ENCODE measurements at places on chromosomes 3 and 15.

DNA sequence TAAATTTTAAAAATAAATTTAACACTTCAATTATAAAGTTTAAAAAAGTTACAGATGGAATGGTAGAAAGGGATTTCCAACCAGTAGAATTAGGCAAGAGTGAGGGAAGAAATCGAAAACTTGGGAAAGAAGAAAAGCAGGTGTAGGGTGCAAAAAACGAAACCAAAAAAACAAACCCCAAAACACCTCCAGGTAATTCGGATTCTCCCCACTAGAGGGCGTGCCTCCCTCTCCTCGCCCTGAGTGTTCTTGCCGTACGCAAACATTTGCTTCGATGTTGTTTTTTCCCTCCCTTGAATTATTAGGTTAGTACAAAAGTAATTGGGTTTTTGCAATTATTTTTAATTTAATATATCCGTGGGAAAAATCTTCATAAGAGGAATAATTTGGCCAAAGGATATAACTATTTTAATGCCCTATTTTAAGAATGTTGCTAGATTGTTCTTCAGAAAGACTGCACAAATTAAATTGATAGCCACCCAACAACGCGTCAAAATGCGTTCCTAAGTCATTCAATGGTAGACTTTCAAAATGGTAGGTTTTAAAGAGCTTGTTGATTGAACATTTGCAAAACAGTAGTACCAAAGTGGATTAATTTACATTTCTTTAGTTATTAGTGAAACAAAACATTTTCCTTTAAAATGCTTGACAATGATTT is 63.7 kb downstream of the SLC30A4 start:
- DNase-seq, result peak; percentile 57

DNA sequence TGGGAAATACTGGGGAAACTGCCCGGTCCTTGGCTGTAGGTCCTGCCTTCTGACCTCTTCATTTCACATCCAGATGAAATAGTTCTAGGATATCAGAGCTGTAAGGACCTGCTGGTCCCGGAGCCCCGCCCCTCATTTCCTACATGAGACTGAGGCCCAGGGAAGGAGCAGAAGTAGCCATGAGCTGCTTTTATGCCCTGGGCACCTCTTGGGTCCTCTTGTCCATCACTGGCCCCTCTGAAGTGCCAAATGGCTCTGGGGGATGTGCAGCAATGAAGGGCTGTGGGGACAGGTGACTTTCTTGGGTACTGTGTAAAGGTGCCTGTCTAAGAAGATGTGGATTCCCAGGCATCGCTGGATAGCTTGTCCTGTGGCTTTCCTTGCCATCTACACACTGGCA is 40.3 kb upstream of the ESYT3 start:
- DNase-seq, result no peak

GRCh38 chr15:99443768-99444446 is 121.9 kb upstream of the MEF2A start:
- DNase-seq, result no peak

DNA sequence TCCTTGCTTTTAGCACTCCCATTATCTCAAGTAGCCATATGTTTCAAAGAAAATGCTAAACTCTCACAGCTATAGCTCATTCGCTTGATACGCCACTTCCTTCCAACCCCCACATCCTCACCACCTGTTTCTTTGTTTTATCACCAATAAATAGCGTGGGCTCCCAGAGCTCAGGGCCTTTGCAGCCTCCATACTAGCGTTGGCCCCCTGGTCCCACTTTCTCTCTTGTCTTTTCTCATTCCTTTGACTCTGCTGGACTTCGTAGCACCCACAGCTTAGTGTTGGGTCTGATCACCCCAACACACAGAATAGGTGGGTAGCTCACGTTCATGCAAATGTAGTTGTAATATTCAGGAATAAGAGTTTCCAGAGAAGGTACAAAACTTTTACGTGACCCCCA is 4.1 kb upstream of the GPD1L start:
- DNase-seq, result no peak

DNA sequence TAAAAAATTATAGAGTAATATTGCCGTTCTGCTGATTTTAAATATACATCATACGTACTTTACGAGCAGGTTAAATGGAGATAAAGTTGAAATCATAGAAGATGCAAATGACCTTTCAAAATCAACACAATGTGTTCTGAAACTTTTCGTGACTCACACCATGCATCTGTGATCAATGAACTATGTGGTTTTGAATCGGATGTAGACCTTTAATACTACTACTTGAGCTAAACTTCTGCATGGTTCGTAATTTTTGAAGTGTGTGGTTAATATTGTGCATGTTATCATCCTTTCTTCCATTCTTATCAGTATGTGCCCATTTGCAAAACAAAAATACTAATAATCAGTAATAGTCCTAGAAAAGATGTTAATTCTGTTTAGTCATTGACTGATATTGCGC is 58.9 kb downstream of the GASK1A start:
- DNase-seq, result no peak

DNA sequence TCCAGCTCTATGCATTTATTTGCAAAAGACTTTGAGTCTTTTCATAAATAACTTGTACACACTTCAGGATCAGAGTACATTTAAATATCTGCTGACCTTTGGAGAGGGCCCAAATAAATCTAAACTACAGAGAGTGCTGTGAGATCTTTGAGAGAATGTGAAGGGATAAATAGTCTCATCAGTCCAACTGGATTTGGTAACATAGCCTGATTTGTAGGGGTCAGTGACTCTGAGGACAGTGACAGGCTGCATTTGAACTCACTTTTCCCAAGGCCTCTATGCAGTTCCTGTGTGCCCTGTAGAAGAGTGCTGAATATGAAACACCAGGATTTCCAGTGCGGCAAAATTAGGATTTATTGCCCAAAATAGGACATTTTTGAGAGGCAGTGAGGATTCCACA is 136.2 kb downstream of the ZPLD1 start:
- DNase-seq, result no peak

DNA sequence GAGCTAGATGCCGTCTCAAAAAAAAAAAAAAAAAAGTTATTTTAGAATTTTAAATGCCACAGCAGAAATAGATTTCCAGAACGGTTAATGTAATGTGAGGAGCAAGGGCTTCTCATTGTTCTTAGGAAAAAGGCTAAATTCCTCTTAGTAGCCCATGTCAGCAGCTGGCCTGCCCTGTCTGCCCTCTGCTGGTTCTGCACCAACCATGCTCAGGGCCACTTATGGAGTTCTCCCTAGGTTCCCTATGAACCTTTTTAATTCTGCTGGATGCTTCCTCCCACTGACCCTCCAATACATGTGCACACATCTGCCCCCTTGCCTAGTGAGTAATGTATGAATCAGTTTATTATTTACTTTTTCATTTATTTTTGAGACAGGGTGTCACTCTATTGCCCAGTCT is 32.2 kb upstream of the DPPA4 start:
- DNase-seq, result no peak

DNA sequence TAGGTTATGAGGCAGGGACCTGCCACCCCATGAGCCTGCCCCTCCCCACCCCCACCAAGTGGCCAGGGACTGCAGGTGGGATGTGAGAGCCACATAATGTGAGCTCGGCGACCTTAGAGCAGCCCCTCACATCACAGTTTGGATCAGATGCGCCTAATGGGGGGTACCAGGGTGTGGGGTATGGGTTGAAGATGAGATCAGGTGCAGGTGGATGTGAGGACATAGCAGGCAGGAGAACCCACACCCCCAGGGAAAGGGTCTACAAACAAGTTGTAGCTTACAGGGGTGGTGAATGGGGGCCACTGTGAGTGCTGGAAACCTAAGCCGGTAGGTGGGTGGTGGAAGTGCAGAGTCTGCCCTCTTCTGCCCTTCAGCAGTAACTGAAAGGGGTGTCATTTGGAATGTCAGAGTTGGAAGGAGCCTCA is 94.0 kb downstream of the CORO2B start:
- peak; percentile 28 for DNase-seq

DNA sequence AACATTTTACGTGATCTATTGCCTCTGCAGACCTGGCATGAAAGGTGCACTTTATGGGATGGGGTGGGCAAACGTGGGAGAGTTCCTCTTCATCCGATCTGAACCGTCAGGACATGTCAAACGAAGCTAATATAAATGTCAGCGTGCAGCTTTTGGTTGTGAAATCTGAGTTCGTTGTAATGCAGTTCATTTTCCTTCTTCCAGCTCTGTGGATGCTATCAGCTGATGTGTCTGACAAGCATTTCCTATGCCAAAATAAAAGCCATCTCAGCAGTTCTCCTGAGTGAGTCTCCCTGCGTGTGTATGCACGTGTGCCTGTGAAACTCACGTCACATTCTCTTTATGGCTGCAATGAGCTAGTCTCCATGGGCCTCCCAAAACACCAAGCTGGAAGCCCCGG is 512.3 kb downstream of the MCTP2 start:
- no peak for DNase-seq

DNA sequence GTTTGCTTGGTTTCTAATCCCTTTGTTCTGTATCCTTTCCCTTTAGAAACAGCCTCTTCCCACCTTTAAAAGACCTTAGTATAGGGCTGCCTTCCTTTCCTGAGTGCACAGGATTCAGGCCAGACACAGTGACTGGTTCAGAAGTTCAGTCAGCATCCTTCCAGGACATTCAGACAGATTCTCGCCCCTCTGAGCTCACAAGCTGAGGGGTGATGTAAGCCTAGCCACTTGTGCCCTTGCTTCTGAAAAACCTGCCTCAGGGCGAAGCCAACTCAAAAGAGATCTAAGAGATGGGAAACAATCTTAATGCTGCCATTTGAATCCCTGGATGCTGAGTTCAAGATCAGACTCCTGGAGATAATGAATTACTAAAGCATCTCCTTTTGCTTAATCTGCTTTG is 6.7 kb upstream of the NSMCE3 start:
- DNase-seq, result no peak

DNA sequence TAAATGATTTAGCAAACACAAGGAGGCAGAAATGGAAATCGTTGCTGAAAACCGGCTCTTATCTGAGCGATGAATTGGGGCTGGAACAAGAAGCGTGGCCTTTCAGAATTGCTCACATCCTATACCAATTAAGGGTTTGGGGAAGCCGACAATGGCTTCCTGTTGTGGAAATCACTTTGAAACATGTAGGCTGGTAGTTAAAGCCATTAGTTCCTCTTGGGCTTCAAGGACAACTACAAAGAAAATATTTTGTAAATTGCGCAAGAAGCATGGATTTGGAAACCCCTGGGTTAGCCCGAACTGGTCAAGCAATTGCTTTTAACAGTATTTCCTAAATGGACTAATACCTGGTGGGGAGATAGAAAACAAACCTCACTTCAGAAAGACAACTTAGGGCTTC is 182.4 kb downstream of the ADAMTS9 start:
- no peak for DNase-seq

- DNase-seq, result no peak
Observed at GRCh38 chr15:93274257-93274656, 185.2 kb upstream of the RGMA start.

DNA sequence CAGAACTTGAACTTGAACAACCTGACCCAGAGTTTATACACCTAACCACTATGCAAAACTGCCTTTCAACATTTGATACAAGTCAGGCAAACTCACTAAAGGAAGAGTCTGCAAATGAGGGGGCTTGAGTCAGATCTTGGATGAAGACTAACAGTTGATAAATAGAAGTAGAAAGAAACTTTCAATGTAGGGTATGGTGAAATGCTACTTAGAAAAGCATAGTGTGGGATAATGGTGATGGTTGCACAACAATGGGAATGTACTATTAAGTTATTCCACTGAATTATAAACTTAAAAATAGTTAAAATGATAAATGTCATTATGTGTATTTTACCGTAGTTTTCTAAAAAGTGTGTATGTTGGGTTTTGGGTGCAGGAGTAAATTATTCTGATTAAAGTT is 19.7 kb upstream of the ZNF280D start:
- DNase-seq, result no peak

GRCh38 chr15:48409623-48410022 is 78.4 kb downstream of the DUT start:
- DNase-seq, result no peak

GRCh38 chr3:134627831-134628230 is 23.0 kb downstream of the KY start:
- no peak for DNase-seq
